ENCODE measurements at places on chromosomes 11 and 22.

DNA sequence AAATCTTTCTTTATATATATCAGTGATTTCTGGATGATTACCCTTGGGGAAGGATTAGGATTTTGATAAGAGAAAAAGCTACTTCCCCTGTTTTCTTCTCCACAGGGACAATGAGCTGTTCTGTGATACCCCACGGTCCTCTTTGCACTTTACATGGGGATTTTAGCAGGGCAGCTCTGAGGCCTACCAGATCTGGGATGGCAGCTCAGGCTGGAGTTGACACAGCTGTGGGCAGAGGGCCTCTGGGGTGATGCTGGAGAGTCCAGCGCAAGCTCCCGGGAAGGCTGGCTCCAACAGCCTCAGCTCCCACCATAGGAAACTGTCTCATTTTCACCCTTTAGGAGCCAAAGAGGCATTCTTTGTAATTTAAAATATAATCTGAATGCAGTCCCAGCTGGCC lies 383.8 kb upstream of the NARS2 start:
- DNase-seq = no peak
- H3K4me1 ChIP-seq = 0 out of 2 replicates have a peak, but pooled peaks cover 4% of the 10 kb centered on the region
- H3K4me3 ChIP-seq = no peak overlapping the region
- no peak overlapping the region for H3K27ac ChIP-seq

DNA sequence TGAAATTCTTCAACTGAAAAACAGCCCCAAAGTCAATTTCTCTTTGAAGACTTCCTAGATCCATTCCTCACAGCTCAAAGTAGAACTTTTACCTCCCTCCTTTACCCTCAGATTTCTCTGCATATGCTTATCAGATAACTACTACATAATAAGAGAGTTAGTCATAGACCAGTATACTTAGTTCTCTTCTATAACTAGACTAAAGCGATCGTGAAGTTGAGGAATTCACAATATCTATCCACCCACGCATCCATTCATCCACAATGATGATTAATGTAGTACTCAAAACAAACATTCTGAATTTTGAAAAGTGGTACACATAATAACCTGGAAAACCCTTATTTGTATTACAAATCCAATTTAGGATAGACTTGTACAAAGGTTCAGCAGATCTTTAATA lies 800.9 kb upstream of the TENM4 start:
- H3K4me3 ChIP-seq = no peak overlapping the region
- H3K4me1 ChIP-seq = no peaks in the 10 kb centered on the region
- DNase-seq = no peak
- H3K27me3 ChIP-seq = no peaks in the 10 kb centered on the region
- H3K36me3 ChIP-seq = no peaks in the 10 kb centered on the region

- H3K36me3 ChIP-seq = no peaks in the 10 kb centered on the region
- H3K4me3 ChIP-seq = no peak overlapping the region
- H3K4me1 ChIP-seq = peaks cover 20% of the 10 kb centered on the region
- no peak overlapping the region for H3K27ac ChIP-seq
Measured at GRCh38 chr11:61975638-61976419, 8.4 kb upstream of the FTH1 start.

GRCh38 chr11:30543066-30543465 lies 43.1 kb downstream of the MPPED2 start:
- H3K4me1 ChIP-seq = peaks cover 8% of the 10 kb centered on the region
- peaks cover 10% of the 10 kb centered on the region for H3K27me3 ChIP-seq
- H3K27ac ChIP-seq = no peak overlapping the region
- no peak overlapping the region for H3K4me3 ChIP-seq

- H3K27ac ChIP-seq = no peak overlapping the region
- no peaks in the 10 kb centered on the region for H3K27me3 ChIP-seq
- peaks cover 7% of the 10 kb centered on the region for H3K4me1 ChIP-seq
Measured at GRCh38 chr22:35899736-35900135, 128.9 kb downstream of the RBFOX2 start.

- no peaks in the 10 kb centered on the region for H3K27me3 ChIP-seq
- no peak overlapping the region for H3K27ac ChIP-seq
- H3K4me1 ChIP-seq = no peaks in the 10 kb centered on the region
- no peak overlapping the region for H3K4me3 ChIP-seq
Measured at GRCh38 chr11:42462558-42463310, 849.1 kb upstream of the API5 start.

GRCh38 chr11:130808541-130808940 lies 107.7 kb downstream of the SNX19 start:
- no peak overlapping the region for H3K4me3 ChIP-seq
- H3K4me1 ChIP-seq = peaks cover 3% of the 10 kb centered on the region
- no peaks in the 10 kb centered on the region for H3K36me3 ChIP-seq
- DNase-seq = no peak
- H3K27ac ChIP-seq = no peak overlapping the region

- peak overlapping the region; percentile 33 for H3K4me3 ChIP-seq
- no peak overlapping the region for H3K27ac ChIP-seq
- no peaks in the 10 kb centered on the region for H3K27me3 ChIP-seq
- peak; percentile 94 for DNase-seq
- no peaks in the 10 kb centered on the region for H3K36me3 ChIP-seq
Measured at GRCh38 chr11:121655537-121656327, 203.0 kb upstream of the SORL1-AS1 start.

GRCh38 chr11:112693781-112694180 lies 267.4 kb upstream of the NCAM1 start:
- no peak overlapping the region for H3K4me3 ChIP-seq
- H3K36me3 ChIP-seq = no peaks in the 10 kb centered on the region
- DNase-seq = no peak
- H3K27ac ChIP-seq = no peak overlapping the region
- no peaks in the 10 kb centered on the region for H3K4me1 ChIP-seq
- H3K27me3 ChIP-seq = no peaks in the 10 kb centered on the region

DNA sequence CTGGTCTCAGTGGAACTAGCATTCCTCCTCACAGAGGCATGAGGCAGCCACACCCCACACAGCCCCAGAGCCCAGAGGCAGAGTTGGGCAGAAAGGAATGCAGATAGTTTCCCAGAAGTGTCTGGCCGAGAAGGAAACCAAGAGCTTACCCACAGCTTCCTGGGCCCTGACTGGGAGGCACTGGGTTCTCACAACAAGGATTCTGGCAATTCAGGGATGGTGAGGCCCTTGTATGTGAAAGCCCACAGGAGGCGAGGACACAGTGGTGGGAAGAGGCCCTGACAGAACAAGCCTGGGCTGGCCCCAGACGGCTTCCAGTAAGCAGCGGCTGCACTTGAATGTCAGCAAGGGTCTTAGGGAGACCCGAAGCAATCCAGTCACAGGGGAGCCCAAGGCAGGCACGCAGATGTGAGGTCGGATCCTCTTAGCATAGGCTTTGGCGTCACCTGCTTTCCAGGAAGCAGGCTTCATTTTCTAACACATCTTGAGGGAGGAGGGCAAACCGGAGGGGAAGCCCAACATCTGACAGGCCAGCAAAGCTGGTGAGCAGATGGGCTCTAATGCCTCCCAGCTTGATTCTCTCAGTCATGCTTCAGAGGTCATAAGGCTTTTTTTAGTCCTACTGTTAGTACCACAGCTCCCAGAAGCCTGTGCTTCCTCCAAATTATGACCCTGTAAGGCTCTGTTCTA lies 78.3 kb upstream of the AKIP1 start:
- no peak overlapping the region for H3K4me3 ChIP-seq
- peaks cover 6% of the 10 kb centered on the region for H3K4me1 ChIP-seq
- no peaks in the 10 kb centered on the region for H3K27me3 ChIP-seq
- no peak overlapping the region for H3K27ac ChIP-seq

GRCh38 chr22:39132281-39132680 lies 20.2 kb downstream of the CBX7 start:
- H3K4me1 ChIP-seq = peaks cover 9% of the 10 kb centered on the region
- H3K27ac ChIP-seq = no peak overlapping the region
- H3K27me3 ChIP-seq = no peaks in the 10 kb centered on the region
- no peak for DNase-seq
- no peak overlapping the region for H3K4me3 ChIP-seq

DNA sequence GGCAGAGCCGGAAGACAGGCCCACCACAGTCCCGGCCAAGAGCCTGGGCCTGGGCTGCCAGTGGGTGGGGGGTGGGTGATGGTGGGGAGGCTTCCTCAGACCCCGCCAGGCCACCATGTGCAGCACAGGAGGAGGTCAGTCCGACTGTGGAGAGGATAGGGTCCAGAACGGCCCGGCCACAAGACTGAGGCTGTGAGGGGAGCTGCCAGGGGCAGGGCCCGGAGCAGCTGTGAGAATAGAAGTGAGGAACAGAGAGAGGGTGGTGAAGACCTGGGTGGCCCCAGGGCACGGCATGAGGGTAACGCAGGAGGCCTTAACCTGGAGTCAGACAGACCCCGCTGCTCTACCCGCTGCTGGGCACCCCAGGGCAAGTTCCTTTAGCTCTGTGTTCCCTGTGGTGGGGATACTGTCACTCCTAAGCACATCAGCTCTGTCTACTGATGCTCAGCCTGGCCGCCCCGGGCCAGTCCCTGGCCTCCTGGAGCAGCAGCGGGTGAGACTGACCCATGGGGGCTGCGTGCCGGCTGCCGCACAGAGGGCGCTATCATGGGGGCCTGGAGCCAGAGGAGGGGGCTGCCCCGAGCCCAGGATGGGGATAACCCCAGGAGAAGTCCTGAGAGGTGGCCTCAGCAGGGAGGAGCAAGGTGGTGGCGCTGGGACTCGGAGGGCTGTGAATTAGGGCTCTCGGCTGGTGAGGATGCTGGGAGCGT lies 1.7 kb downstream of the FERMT3 start:
- no peaks in the 10 kb centered on the region for H3K4me1 ChIP-seq
- H3K27ac ChIP-seq = no peak overlapping the region
- H3K27me3 ChIP-seq = no peaks in the 10 kb centered on the region
- no peak overlapping the region for H3K4me3 ChIP-seq
- DNase-seq = no peak

GRCh38 chr22:49323751-49324415 lies 503.8 kb downstream of the BRD1 start:
- H3K4me1 ChIP-seq = peaks cover 2% of the 10 kb centered on the region
- DNase-seq = peak; percentile 32
- no peaks in the 10 kb centered on the region for H3K27me3 ChIP-seq
- H3K36me3 ChIP-seq = no peaks in the 10 kb centered on the region

DNA sequence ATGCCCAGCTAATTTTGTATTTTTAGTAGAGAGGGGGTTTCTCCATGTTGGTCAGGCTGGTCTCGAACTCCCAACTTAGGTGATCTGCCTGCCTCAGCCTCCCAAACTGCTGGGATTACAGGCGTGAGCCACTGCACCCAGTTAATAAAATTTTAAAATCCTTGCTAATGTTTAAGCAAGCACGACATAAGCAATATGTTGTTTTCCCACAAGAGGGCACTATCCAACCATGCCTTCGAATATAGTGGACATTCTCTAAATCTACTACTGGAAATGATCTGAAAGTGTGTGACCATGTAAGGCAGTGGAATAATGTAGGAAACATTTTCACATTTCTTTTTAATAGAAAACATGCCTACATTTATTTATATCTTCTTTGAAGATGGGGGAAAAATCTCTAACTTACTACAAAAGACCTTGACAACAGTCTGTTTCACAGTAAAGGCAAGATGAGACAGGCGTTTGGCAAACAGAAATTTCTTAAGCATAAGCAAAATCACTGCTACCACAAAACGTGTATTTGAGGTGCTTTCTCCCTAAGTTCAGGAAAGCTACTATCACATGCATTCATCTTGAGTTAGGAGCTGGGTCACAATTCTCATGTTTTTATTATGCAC lies 38.2 kb downstream of the PITPNB start:
- no peak overlapping the region for H3K4me3 ChIP-seq
- DNase-seq = no peak
- no peaks in the 10 kb centered on the region for H3K36me3 ChIP-seq
- H3K27me3 ChIP-seq = no peaks in the 10 kb centered on the region

DNA sequence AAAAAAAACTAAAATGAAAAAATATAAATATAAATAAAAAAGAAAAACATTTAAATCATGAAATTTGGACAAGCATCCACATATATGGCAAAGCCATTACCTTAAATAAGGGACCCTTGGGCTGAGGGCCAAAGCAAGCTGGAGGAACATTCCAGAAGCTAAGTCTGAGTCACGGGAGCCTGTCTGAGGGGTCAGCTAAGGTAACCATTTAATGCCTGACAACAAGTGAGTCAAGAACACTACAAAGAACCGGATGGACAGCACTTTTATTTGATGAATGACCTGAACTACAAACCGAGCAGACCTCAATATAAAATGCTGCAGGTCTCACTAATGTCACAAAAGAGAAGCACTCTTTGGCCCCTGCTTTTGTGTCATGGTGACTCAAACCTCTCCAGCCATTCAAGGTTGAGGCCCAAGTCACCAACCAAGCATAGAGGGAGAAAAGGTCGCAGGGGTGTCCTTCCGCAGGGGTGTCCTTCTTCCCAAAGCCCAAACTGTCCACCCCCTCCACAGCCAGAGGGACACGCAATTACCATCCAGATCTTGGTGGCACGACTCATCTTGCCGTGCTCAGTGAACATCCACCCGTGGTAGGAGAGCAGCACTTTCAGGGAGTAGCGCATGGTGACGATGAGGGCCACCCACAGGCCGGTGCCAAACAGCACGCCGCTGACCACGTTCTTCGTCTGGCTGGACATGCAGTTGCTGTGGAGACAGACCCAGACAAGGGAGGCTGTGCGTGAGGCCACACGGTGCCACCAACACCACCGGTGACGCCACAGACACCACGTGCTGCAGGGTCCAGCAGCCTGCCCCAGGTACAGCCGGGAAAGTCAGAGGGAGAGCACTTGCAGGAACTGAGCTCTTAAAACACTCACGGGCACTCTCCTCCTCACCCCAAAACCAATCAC lies 34.5 kb downstream of the CPT1A start:
- H3K4me3 ChIP-seq = no peak overlapping the region
- no peak overlapping the region for H3K27ac ChIP-seq
- no peaks in the 10 kb centered on the region for H3K36me3 ChIP-seq
- H3K27me3 ChIP-seq = no peaks in the 10 kb centered on the region
- H3K4me1 ChIP-seq = no peaks in the 10 kb centered on the region

GRCh38 chr11:19552161-19552560 lies 160.5 kb upstream of the NAV2 start:
- no peaks in the 10 kb centered on the region for H3K36me3 ChIP-seq
- no peaks in the 10 kb centered on the region for H3K27me3 ChIP-seq

GRCh38 chr11:112226831-112227401 lies 688 bp downstream of the PTS start:
- no peaks in the 10 kb centered on the region for H3K4me1 ChIP-seq
- no peaks in the 10 kb centered on the region for H3K27me3 ChIP-seq
- peak overlapping the region; percentile 85 for H3K4me3 ChIP-seq
- DNase-seq = no peak

- H3K36me3 ChIP-seq = no peaks in the 10 kb centered on the region
- H3K4me1 ChIP-seq = 0 out of 2 replicates have a peak, but pooled peaks cover 2% of the 10 kb centered on the region
- no peak overlapping the region for H3K27ac ChIP-seq
- H3K27me3 ChIP-seq = no peaks in the 10 kb centered on the region
Measured at GRCh38 chr11:101453682-101454081, 130.1 kb downstream of the TRPC6 start.

- no peaks in the 10 kb centered on the region for H3K4me1 ChIP-seq
- H3K27ac ChIP-seq = no peak overlapping the region
- no peak for DNase-seq
- H3K4me3 ChIP-seq = no peak overlapping the region
- no peaks in the 10 kb centered on the region for H3K36me3 ChIP-seq
Measured at GRCh38 chr11:96357794-96358193, 14.8 kb upstream of the MAML2 start.

GRCh38 chr11:46499821-46500220 lies 94.0 kb downstream of the AMBRA1 start:
- no peak for DNase-seq
- peaks cover 2% of the 10 kb centered on the region for H3K36me3 ChIP-seq
- H3K4me3 ChIP-seq = no peak overlapping the region
- H3K27ac ChIP-seq = no peak overlapping the region

GRCh38 chr11:119618208-119618909 lies 110.6 kb downstream of the NECTIN1 start:
- H3K4me1 ChIP-seq = peaks cover 4% of the 10 kb centered on the region
- H3K27me3 ChIP-seq = no peaks in the 10 kb centered on the region
- H3K36me3 ChIP-seq = no peaks in the 10 kb centered on the region
- DNase-seq = no peak
- no peak overlapping the region for H3K4me3 ChIP-seq

GRCh38 chr11:45233121-45233803 lies 52.9 kb downstream of the SYT13 start:
- no peak overlapping the region for H3K4me3 ChIP-seq
- DNase-seq = peak; percentile 94
- no peak overlapping the region for H3K27ac ChIP-seq
- H3K36me3 ChIP-seq = no peaks in the 10 kb centered on the region
- no peaks in the 10 kb centered on the region for H3K27me3 ChIP-seq

Data from H1 (cell line).